Osteoblast (primary cell): ENCODE measurements at places on chromosomes 1 and 21.

- peak; percentile 95 for DNase-seq
Measured at GRCh38 chr1:30816211-30817076, 58.9 kb upstream of the LAPTM5 start.

DNA sequence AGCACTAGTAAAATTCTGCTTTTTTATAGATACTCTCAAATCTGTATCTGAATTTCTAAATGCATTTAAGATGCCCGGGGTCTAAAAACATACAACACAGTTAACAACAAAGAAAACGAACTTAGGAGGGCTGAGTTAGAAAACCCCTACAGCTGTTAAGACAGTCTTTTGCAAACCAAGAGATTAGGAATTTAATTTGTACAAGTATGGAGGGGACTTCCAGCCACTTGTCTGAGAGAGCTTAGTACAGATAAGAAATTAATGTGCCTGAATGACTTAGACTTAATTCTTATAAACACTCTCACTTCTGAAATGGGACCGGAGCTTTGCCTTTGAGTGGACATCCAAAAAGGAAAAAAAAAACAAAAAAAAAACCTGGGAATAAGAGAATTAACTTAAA is 61.6 kb downstream of the SMYD3 start:
- DNase-seq = peak; percentile 5

DNA sequence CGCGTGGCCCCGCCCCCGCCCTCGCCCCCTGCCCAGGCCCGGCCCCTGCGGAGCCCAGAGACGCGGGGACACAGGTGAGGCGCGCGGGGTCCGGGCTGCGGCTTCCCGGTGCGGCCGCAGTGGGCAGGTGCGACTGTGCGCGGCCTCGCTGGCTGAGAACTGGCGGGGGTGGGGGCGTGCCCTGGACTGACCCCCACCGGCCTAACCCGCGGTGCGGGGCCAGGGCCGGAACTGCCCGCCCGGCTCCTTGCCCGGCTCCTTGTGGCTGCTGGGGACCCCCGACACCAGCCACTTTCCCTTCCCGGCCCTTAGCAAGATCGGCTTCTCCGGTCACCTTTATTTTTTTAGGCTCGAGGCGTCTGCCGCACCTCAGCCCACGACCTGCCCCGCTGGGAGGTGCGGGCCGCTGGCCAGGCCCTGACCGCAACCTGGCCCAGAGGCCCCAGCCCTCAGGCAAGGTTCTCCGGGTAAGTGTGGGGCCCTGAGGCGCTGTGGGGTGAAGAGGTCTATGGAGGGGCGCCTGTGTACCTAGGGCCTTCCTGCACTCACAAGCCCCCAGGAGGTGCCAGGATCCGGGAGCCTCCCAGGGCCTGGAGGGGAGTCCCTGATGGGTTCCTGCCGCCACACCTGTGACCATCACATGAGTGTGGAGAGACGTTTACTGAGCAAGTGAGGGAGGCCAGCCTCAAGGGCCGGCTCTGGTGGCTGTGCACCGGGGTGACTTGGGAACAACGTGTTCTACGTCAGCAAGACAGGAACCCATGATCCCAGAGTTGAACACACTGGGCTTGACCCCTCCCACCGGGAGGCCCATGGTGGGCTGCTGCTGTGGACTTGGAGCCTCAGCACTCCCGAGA is at the start of gene SMIM1:
Gene SMIM1, plus strand, starts transcription at position 35 of the 857 bp plus-strand sequence. CDS start 2,625 bp downstream, outside the sequence.
- DNase-seq = peak; percentile 84

DNA sequence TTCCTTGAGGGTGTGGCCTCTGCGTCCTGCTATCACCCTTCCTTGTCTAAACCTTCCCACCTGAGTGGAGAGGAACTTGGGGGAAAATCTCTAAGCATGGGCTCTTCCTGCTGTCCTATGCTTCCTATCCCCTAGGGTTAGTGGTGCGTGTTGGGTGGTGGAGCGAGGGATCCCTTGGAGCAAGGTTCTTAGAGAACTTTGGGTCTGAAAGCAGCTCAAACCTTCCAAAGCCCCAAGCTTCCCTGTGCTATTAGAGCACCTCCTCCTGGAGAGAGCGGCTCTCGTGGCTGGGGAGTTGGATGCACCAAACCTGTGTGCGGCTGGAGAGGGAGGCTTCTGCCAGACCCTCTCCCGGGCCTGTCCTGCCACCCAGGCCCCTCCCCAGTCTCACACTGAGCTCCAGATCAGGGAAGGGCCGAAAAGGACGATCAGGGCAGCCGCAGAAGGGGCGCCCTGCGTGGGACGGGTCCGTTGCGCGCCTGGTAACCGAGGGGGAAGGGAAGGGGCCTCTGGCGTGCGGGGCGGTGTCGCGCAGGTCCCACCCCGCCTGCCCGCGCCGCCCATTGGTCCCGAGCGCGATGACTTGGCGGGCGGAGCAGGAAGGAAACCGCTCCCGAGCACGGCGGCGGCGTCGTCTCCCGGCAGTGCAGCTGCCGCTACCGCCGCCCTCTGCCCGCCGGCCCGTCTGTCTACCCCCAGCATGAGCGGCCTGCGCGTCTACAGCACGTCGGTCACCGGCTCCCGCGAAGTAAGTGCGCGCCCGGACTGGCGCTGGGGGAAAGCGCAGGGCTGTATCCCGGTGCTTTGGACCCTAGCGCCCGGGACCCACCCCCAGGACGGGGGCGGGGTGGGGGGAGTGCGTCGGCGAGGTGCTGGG is at the start of gene SH3BGRL3:
Gene SH3BGRL3, plus strand, starts transcription at position 631 of the 877 bp plus-strand sequence. Its CDS starts 70 bp downstream, at position 701.
- DNase-seq = peak; percentile 97

DNA sequence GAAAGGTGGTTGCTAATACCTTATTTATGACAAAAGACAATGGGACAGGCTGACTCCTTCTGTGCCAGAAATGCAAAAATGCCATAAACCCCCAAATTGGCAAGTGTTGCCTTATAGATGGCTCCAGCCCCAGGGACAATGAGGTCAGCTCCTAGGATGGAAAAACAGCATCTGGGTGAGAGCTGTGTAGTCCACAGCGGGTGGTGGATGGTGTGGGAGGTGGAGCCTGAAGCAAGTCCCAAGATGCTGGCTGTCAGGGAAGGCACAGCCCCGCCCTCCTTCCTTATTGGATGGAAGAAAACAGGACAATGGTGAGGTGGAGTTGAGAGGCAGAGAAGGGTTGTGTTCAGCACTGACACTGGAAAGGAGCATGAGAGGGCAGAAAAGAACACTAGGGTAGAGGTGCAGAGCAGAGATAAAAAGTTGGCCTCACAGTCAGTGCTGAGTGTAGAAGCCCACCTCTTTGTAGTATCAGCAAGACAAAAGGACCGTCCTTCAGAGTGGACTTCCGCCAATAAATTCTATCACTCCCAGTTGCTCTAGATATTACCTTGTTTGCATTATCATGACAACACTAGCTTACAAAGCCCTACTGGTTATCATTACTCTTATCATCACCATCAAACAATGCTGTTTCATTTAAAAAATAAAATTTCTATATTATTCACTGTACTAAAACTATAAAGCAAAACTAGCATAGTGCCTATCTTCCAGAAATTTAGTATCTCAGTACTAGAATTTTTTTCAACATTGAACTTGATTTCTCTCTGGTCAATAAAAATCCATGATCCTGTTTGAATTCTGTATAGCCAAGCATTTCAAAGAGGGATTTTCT is 3.7 kb upstream of the SDE2 start:
- no peak for DNase-seq

GRCh38 chr1:3524556-3525203 is 70.2 kb downstream of the ARHGEF16 start:
- DNase-seq = no peak

DNA sequence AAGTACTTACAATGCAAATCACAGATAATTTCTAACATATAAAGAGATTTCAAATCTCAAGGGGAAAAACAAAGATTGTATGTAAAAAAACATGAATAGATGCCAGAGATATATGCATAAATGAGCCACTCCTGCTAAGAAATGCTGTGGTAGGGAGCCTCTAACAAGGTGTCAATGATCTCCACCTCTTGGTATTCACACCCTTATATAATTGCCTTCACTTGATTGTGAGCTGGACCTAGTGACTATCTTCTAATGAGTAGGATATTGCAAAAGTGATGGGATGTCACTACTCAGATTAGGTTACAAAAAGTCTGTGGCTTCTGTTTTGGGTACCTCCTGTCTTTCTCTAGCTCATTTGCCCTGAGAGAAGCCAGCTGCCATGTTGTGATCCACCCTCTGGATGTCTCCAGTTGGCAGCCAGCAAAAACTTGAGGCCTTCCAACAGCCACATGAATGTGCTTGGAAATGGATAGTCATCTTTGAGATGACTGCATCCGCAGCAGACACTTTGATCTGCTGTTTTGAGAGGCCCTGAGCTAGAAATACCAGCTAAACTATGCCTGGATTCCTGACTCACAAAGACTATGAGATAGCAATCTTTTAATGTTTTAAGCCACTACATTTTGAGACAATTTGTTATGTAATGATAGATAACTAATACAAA is 196.1 kb upstream of the FGGY start:
- peak; percentile 38 for DNase-seq

- DNase-seq = no peak
Measured at GRCh38 chr1:186295980-186296379, 79.1 kb downstream of the TPR start.

- DNase-seq = no peak
Measured at GRCh38 chr1:56215086-56215485, 364.3 kb downstream of the PLPP3 start.

DNA sequence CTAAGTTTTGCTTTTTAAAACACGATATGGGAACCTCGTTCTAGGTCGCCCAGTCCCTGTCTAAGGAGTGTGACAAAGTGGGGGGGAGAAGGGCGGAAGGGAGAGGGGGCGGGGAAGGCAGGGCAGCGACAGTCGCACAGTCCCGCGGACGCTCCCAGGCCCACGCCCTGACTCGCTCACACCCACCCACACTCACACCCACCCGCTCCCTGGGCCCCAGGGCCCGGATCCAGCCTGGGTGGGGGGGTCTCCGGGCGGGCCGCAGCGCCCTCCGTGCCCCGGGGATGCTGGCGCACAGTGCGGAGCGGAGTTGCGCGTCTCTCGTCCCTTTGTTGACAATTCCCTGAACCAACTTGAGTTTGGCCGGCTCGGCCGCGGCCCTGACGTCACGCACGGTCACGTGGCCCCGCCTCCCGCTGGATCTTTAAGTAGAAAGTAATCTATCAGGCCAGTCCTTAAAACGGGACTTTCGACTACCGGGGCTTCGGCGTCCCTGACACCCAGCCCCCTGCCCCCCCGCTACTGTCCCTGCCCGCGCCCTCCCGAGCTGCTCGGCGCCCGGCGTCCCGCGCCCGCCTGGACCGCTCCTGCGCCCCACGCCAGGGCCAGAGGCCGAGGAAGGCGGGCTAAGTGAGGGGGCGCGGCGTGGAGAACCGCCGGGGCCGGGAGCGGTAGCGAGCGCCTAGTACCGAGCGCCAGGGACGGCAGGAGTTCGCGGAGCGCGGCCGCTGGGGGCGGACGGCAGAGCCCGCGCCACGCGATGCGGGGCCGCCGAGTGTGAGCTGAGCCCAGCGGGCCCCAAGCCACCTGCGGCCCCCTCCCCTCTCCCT is at the start of gene FOXD3:
Gene FOXD3, plus strand, starts transcription at position 454 of the 830 bp plus-strand sequence. CDS start 492 bp downstream, outside the sequence.
- DNase-seq = peak; percentile 94

DNA sequence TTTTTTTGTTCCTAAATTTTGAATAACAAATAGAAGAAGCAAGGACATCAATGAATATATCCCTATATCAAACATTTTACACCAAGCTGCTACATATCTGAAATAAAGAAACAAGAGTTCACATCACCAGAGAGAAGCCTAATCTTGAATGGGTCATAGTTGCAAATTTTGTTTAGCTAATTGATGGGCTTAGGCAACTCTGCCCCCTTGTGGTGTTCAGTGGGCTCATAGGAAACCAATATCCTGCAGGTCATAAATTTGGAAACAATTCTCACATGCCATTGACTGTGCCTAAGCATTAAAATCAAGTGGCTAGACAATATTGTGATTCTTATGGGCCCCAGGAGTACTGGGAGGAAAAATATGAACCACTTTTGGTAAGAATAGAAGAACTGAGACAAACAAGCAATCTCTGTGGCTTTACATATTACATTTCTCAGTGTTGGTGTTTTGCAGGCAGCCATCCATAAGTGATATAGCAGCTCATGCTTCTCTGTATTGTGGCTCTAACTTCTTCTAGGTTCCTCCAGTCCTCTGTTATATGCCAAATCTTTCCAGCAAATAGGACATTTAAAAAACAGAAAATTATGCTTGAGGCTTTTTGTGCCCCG is 1262.8 kb upstream of the PRMT6 start:
- peak; percentile 36 for DNase-seq

GRCh38 chr1:110948038-110948810 is 15.5 kb downstream of the LRIF1 start:
- no peak for DNase-seq

DNA sequence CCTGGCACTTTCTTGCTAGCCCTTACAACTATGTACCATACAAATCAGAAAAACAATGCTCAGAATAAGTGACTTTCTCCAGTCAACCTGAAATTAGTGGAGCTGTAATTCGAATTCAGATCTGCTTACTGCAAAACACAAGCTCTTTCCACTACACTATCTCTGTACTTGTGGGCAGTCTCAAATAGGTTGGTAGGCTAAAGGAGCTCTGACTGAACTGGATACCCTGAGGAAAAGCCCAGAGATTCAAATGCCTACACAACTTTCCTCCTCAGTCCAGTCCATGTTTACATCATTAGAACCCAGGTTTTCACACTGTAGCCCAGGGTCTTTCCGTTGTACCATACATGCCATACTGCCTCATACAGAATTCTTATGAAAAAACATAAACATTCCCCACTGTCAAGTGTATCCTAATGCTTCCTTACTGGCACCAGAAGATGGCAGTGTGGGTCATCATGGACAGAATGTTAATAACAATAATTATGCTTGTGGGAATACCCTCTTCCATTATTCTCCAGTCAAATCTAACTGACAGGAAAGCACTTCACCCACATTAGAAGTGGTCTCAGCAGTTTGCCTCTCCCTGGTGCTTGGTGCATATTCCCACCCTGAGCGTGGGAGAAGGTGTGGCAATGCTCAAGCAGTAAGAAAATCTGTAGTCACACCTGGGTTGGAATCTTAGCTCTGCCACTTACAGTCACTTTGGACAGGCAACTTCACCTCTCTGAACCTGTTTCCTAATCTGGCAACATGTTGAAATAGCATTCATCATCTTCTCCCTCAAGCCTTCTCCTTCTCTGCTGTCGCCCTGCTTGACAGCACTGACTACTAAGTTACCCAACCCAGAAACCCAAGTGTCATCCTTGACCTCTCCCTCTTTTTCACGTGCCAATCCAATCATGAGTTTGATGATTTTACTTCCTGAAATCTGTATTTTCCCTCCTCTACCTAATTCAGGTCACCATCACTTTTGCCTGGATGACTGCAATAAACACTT is 14.4 kb upstream of the ZFYVE9 start:
- DNase-seq = no peak

- DNase-seq = peak; percentile 10
Measured at GRCh38 chr1:20678599-20678998, 17.4 kb upstream of the DDOST start.

DNA sequence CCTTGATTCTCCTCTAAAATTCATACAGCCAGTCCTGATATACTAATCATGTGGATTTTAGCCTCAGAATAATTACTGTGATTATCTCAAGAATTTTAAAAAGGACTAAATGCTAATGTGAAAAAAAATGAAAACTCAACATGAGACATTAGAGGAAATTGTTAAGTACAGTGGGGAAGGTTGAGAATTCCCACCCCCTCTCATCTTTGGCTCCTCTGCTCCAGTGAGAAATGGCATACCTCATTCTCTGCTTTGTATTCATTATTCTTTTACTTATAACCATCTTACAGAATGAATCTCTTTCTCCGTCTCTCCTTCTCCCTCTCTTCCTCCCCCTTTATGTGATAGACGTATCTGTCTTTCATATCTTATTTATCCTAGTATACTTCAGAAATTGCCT is 70.9 kb downstream of the DIRAS3 start:
- DNase-seq = no peak

- no peak for DNase-seq
Measured at GRCh38 chr21:40732253-40733023, 114.5 kb downstream of the DSCAM start.

GRCh38 chr1:1610796-1611195 is 4.5 kb upstream of the MIB2 start:
- peak; percentile 83 for DNase-seq
